Endothelial cell of umbilical vein (primary cell): ENCODE measurements at places on chromosomes 2 and 18. TPM values are rescaled to one million over a fixed set of nuclear protein-coding genes. Genes with fewer than 3 reads are reported as not detected.

Gene CENPA
- 33.1 and 34.1 TPM in 2 replicates for total RNA-seq

Gene UGT1A10
- total RNA-seq, result not detected in 2 replicates

Gene NYAP2
- total RNA-seq, result not detected in 2 replicates

Gene CD8A
- total RNA-seq, result not detected in 2 replicates

Gene HRH4
- total RNA-seq, result not detected in 2 replicates

Gene ACOXL
- total RNA-seq, result not detected in 2 replicates

Gene FBXO15
- not detected in 2 replicates for total RNA-seq

Gene SALL3
- total RNA-seq, result not detected in 2 replicates

Gene SLC40A1
- 5.7 and 8.5 TPM in 2 replicates for total RNA-seq

Gene CCDC178
- 0.80 and 1.3 TPM in 2 replicates for total RNA-seq

Gene CKAP2L
- total RNA-seq, result 25.2 and 30.7 TPM in 2 replicates

Gene TIMM21
- total RNA-seq, result 36.7 and 38.9 TPM in 2 replicates

Gene LOXHD1
- total RNA-seq, result not detected in 2 replicates

Gene TXNDC2
- not detected in 2 replicates for total RNA-seq

Gene CDH7
- total RNA-seq, result not detected in 2 replicates

Gene DNPEP
- 40.4 and 43.1 TPM in 2 replicates for total RNA-seq

Gene LINC00305
- not detected in 2 replicates for total RNA-seq

Gene PKDCC
- 5.9 and 6.9 TPM in 2 replicates for total RNA-seq

Gene GPR45
- total RNA-seq, result not detected in 2 replicates

Gene SEPTIN10
- 105 and 121 TPM in 2 replicates for total RNA-seq

Gene TBR1
- 0.09 and 0.11 TPM in 2 replicates for total RNA-seq

Gene PROKR1
- total RNA-seq, result not detected in 2 replicates
